Tibial artery (tissue), 4 donors: ENCODE measurements at places on chromosomes 16 and 17.

DNA sequence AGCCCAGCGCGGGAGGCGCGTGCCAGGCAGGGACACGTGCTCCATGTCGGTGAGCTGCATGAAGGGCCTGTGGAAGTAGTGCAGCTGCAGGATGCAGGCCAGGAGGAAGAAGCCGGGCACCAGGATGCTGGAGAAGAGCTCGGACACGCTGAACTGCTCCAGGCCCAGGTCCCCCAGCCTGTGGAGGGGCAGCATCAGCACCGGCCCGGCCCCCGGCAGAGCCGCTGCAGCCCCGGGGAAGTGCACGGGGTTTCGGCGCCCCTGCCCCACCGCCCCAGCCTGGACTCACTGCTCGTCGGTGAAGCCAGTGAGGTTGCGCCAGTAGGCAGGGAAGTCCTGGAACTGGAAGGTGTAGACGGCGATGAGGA lies 28.0 kb downstream of the CTU2 start:
- peaks cover 13% of the 10 kb centered on the region for H3K4me1 ChIP-seq
- H3K27me3 ChIP-seq, result no peaks in the 10 kb centered on the region
- H3K4me3 ChIP-seq, result no peak overlapping the region
- H3K27ac ChIP-seq, result no peak overlapping the region
- H3K36me3 ChIP-seq, result no peaks in the 10 kb centered on the region

GRCh38 chr16:88783391-88784073 lies 1.5 kb downstream of the PIEZO1 start:
- H3K27me3 ChIP-seq, result no peaks in the 10 kb centered on the region
- DNase-seq, result peak; percentile 80
- peak overlapping the region; percentile 96 for H3K4me3 ChIP-seq
- peak overlapping the region; percentile 87 for H3K27ac ChIP-seq
- H3K4me1 ChIP-seq, result peaks cover 53% of the 10 kb centered on the region
- H3K36me3 ChIP-seq, result no peaks in the 10 kb centered on the region

- H3K4me3 ChIP-seq, result no peak overlapping the region
- peaks cover 17% of the 10 kb centered on the region for H3K4me1 ChIP-seq
- H3K27ac ChIP-seq, result peak overlapping the region; percentile 61
- no peak for DNase-seq
Observed at GRCh38 chr17:50076591-50077235, 18.4 kb upstream of the PDK2 start.

GRCh38 chr17:48162946-48163506 lies 55.5 kb downstream of the SNX11 start:
- no peaks in the 10 kb centered on the region for H3K27me3 ChIP-seq
- no peaks in the 10 kb centered on the region for H3K4me1 ChIP-seq
- no peak overlapping the region for H3K4me3 ChIP-seq

GRCh38 chr17:1730326-1731193 lies 6.1 kb downstream of the WDR81 start:
- peak; percentile 88 for DNase-seq
- H3K36me3 ChIP-seq, result peaks cover 78% of the 10 kb centered on the region
- H3K27ac ChIP-seq, result peak overlapping the region; percentile 62
- H3K27me3 ChIP-seq, result no peaks in the 10 kb centered on the region

DNA sequence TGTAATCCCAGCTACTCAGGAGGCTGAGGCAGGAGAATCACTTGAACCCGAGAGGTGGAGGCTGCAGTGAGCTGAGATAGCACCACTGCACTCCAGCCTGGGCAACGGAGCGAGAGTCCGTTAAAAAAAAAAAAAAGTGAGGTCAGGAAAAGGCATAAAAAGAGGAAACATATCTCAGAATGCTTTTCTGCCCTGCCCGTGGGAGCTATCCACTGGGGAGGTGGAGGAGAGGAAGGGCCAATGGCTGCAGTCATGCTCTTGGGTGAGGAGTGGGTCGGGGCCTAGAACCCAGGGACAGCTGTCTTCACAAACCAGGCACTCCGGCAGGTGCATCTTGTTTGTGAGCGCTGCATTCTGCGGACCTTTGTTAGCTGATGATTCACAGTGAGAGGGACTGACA lies 60.0 kb upstream of the CDC42EP4 start:
- peaks cover 5% of the 10 kb centered on the region for H3K27me3 ChIP-seq
- H3K36me3 ChIP-seq, result no peaks in the 10 kb centered on the region
- DNase-seq, result no peak
- no peak overlapping the region for H3K27ac ChIP-seq
- H3K4me3 ChIP-seq, result no peak overlapping the region
- no peaks in the 10 kb centered on the region for H3K4me1 ChIP-seq
